Activated CD4-positive, alpha-beta memory T cell treated with anti-CD3 and anti-CD28 coated beads for 36 hours (primary cell): ENCODE measurements at places on chromosomes 3 and 15. TPM values are rescaled to one million over a fixed set of nuclear protein-coding genes. Genes with fewer than 3 reads are reported as not detected.

DNA sequence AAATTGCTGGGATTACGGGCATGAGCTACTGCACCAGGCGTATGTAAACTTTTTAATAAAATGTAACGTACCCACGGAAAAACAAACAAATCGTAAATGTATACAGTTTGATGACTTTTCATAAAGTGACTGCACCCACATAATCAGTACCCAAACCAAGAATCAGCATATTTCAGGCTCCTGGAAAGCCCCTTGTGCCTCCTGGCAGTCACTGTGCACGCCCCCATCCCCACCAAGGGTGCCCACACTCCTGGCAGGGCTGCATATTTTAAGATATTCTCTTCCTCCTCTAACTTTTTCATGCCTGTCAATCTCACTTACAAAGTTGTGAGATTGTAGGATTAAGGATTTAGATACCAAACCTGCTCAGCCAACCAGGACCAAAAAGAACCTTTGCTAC is 305.5 kb downstream of the SHQ1 start:
- no peak for DNase-seq

DNA sequence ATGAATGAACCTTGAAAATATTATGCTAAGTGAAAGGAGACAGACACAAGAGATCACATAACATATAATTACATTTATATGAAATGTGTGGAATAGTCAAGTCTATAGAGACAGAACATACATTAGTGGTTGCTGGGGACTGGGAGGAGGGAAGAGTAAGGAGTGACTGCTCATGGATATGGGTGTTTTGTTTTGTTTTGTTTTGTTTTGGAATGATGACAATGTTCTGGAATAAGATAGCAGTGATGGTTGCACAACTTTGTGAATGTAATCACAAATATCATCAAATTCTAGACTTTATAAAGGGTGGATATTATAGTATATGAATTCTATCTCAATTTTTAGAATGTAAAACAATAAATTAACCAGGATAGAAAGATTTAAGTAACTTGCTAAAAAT is 57.4 kb upstream of the PHLDB2 start:
- DNase-seq: no peak

GRCh38 chr15:59991834-59992233 is 12.3 kb upstream of the FOXB1 start:
- no peak for DNase-seq

- peak; percentile 10 for DNase-seq
Observed at GRCh38 chr15:85751291-85752123, 43.2 kb downstream of the KLHL25 start.

GRCh38 chr3:55105647-55106046 is 177.8 kb upstream of the LRTM1 start:
- DNase-seq: no peak

- no peak for DNase-seq
Observed at GRCh38 chr3:184031187-184031792, at the start of gene HTR3D. Gene HTR3D, plus strand, starts transcription at chr3:184031742. Its CDS starts 0 bp downstream, at chr3:184031742.

DNA sequence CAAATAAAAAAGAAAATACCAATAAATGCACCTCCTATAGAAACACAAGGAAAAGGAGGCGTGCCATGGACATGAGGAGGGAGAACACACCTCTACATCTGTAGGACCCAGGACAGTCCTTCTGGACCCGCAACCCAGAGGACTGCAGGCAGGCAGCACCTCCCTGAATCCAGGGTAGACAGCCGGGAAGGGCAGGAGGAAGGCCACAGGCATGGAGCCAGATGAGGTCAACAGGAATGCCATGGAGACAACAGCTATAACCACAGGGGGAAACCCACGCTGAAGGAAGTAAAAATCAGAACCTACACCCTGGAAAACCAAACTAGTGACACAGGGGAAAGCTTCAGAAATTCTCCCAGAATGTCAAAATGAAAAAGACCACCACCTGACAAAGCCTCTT is 248.8 kb upstream of the NSMCE3 start:
- no peak for DNase-seq

DNA sequence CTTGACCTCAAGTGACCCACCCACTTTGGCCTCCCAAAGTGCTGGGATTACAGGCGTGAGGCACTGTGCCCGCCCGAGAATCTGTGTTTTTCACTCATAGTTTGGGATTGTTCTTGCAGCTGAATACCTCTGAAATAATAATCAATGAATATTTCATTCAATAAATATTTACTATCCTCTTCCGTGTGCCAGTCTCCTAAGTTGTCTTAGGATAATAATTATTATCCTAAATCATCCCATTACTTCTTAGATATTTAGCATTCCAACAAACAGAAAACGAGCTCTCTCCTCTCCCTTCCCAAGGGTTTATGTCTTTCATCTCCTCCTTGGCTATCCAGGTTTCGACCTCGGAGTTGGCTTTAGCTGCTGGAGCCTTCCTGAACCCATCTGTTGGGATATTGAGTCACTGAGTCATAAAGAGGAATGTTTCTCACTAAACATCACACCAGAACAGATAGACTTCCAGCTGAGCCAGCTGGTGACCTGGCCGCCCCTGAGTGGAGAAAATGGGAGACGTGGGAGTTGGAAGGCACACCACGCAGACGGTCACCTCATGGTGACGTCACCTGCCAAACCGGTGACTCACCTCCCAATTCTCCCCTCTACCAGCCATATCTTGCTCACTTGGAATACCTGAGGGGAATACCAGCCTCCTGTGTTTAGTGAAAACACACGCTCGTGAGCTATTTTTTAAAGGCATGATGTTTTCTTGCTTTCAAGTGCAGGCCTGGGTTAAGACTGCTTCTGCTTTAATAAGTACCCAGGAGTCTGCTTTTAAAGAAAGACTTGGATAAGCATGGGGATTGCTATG is 43.9 kb downstream of the BHLHE40 start:
- DNase-seq: peak; percentile 71

DNA sequence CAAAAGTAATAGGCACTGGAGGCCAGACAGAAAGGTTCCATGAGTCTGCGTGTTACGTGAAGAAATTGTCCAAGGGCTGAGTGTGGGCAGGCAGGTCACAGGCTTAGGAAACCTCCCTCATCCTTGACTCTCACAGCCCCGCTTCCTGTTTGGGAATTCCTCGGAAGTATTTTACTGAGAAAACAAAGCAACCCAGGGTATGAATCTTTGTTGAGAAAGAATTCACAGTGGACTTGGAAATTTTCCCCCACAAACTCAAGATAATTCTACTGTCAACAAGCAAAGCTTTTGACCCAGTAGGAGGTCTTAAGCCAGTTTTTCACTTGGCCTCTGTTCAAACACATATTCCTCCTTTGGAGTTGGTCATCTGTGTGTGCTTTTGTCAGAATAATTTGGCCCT is 377.1 kb upstream of the TPM1 start:
- no peak for DNase-seq

DNA sequence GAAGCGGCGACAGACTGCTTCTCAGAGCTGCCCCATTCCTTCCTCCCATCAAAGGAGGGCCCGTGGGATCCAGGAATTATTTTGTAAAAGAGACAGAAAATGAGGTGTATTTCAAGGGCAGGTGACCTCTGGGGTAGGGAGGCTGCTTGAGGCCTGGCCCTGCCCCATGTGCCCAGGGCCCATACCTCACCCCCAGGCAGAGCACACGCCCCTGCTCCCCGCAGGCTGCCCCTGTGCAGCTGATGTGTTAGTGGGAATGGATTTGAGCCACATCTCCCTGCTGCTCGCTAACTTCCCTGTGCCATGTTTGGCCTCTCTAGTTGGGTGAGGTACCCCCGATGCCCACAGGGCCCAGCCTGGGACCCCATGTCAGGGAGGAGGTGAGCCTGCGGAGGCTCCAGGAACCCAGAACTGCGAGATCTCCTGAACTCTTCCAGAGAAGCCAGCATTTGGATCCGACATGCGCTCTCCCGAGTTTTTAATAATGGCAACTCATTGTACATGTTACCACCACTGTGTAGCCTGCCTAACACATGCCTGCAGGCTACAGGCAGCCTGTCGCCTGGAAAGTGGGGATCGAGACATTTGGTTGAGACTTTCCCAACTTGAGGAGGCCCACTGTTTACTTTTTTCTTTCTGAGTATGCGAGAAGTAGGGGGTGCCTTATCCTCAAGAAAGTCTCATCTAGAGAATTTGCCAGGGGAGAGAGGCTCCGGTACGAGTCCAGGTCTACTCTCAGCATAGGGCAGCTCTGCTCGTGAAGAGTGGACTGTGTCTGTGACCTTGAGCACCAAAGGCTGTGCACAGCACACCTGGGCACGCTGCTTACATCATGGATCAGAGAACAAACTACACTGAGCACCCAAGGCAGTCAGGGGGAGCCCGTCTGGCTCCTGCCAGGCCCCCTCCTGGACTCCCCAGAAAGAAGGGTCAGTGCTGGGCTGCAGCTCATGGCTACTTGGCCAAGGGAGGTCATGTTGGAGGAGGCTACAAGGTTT is 36.1 kb downstream of the PCSK6 start:
- no peak for DNase-seq

- DNase-seq: no peak
Observed at GRCh38 chr3:98073486-98073885, 13.5 kb upstream of the OR5AC2 start.

- DNase-seq: no peak
Observed at GRCh38 chr3:73459711-73460110, 165.0 kb downstream of the PDZRN3 start.

DNA sequence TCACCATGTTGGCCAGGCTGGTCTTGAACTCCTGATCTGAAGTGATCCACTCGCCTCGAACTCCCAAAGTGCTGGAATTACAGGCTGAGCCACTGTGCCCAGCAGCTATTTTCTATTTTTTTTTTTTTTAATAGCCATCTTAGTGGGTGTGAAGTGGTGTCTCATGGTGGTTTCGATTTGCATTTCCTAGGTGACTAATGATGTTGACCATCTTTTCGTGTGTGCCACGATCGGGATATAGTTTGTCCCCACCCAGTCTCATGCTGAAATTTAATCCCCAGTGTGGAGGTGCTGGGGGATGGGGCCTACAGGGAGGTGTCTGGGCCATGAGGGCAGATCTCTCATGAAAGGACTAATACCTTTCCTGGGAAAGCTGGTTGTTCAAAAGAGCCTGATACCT is 41.8 kb upstream of the MUC13 start:
- no peak for DNase-seq

DNA sequence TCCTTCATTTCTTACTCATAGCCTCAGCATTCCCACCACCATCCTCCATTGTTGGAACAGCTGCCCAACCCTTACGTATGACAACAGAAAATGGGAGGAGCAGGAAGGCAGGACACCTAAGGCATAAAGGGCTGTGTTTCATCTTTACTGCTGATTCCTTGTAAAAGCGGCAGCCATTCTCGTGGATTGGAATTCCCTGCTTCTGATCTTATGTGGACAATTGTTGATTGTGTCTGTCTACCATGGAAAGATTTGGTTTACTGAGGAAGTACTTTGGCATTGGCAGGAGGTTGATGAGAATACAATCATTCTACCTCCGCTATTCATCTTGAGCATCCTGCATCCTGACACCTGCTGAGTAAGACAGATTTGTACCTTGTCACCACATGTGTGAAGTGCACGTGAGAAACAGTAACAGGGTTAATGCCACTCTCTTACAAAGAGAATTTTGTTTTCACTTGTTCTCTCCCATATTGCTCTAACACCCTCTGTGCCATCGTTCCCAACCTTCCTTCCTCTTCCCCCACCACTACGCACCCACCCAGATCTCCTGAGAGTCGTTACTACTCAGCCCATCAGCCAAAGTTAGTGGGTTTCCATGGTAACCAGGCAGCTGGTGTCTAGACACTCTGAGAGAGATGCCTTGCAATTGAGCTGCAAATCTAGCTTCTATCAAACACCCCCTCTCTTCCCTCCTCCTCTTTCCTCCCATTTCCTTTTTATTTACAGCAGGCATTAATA is 75.7 kb downstream of the GAP43 start:
- no peak for DNase-seq

- no peak for DNase-seq
Observed at GRCh38 chr3:88231207-88231606, 81.4 kb downstream of the C3orf38 start.

DNA sequence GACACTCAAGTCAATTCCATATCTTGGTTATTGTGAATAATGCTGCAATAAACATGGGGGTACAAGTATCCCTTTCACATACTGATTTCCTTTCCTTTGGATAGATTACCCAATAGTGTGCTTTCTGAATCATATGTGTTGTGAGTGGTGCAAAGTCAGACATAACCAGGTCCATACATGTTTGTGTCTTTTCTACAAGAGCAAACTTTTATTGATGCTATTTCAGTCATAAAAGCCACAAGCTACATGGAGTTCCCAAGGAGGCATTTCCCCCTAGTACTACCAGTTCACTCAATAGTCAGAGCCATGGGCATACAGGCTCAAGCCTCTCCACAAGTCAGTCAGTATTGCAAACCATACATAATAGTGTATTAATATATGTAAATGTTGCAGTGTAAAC is 10.1 kb downstream of the CEP63 start:
- no peak for DNase-seq

- no peak for DNase-seq
Observed at GRCh38 chr3:124413393-124413792, 316.9 kb upstream of the UMPS start.

DNA sequence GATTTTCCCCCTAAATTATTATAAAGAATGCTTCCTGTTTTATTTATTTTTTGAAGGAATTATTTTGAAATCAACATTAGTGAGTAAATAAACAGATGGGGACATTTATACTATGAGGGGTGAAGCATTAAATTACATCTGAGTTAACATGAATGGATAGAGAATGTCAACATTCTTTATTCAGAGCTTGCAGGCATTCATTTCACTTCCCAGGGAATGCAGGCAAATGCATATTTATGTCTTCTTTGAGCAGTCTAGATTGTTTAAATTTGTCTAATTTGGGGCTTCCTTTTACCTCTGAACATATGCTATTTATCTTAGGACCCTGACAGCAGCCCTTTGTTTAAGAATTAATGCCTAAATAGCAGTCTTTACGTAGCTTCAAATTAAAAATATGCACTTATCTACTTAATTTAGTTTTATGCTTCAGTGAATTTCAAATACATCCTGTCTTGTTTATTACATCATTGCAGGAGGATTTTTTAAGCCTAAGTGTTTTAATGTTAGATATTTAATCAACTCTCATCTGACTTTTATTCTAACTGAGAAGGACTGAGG is 630.5 kb upstream of the LMCD1 start:
- DNase-seq: no peak

DNA sequence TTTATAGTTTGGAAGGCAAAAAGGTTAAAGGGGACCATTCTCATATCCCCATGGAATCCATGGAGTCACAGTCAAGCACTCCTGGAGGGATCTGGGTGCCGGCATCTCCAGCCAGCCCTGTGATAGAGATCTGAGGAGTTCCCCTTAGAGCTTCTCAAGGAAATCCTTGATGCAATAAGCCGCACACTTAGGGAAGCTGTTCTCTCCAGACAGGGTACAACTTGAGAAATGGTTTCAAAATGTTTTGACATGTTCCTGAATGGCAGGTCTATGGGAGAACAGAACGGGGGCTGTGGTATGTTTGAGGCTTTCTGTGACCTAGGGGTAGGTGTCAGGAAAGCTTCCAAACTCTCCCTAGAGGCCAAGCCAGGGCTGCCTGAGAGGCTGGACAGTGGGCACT is 292.9 kb downstream of the TLE3 start:
- no peak for DNase-seq

TERC gene
- 19.2 TPM for total RNA-seq

SNTN gene
- not detected for total RNA-seq

SLC6A1 gene
- not detected for total RNA-seq

CPA3 gene
- not detected for total RNA-seq

AQP9 gene
- total RNA-seq: 0.26 TPM

CNTN4 gene
- not detected for total RNA-seq

CCR8 gene
- 0.48 TPM for total RNA-seq

BBX gene
- 39.9 TPM for total RNA-seq

TEX9 gene
- total RNA-seq: 1.6 TPM

USP50 gene
- total RNA-seq: not detected

EPHB1 gene
- total RNA-seq: 1.3 TPM
